ENCODE measurements at places on chromosomes 7 and 10. TPM values are rescaled to one million over a fixed set of nuclear protein-coding genes. Genes with fewer than 3 reads are reported as not detected.
A peak's percentile ranks its signal among the peaks of the same experiment; 100 is the strongest.

DNA sequence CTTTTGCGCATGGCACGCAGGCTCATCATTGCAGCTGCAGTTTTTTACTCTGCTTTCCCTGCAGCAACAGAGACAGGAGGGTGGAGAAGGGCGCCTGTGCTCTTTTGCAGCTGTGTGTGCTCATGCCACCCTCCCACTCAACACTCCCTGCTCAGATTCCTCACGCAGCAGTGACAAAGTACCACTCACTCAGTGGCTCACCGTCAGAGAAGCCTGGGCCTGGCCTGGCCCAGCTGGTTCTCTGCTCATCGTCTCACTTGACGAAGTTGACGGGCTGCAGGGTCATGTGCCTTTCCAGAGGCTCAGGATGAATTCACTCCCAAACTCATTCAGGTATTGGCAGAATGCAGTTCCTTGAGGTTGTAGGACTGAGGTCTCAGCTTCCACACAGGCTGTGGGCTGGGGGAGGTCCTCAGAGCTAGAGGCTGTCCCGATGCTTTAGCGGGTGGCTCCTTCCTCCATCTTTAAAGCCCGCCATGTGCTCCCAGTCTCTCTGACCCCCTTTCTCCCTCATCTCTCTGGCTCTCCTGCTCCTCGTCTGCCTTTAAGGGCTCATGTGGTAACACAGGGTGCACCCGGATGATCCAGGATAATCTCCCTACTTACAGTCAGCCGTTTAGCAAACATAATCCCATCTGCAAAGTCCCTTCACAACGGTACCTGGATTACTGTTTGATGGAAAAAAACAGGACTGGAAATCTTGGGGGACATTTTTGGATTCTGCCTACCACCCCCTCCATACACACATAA lies 25.8 kb downstream of the PTPRE start:
- H3K27ac ChIP-seq: no peak overlapping the region
- H3K27me3 ChIP-seq: no peaks in the 10 kb centered on the region
- 0 out of 2 replicates have a peak, but pooled peaks cover 4% of the 10 kb centered on the region for H3K4me1 ChIP-seq
- no peak for DNase-seq

The ZNF777 gene
- total RNA-seq: 15.9 TPM

DNA sequence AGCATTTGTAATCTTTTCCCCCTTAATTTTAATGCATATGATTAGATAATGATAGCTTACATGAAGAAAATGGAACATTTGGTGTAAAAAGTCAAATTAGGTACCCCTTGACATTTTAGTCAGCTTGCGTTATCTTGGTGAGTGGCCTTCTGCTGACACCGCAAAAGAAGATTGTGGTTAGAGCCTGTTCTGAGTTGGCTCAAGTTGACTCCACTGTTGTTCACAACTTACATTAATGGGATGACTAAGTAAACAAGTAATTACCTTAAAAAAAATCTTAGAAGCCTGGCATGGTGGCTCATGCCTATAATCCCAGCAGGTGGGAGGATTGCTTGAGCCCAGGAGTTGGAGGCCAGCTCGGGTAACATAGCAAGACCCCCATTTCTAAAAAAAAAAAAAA lies 24.2 kb downstream of the TRRAP start:
- H3K27ac ChIP-seq: no peak overlapping the region
- no peaks in the 10 kb centered on the region for H3K27me3 ChIP-seq
- H3K4me3 ChIP-seq: no peak overlapping the region
- no peaks in the 10 kb centered on the region for H3K4me1 ChIP-seq

The CCDC3 gene
- total RNA-seq: 2.3 TPM

The AZGP1 gene
- total RNA-seq: 0.24 TPM

GRCh38 chr7:47624689-47625088 lies 42.8 kb upstream of the TNS3 start:
- peaks cover 2% of the 10 kb centered on the region for H3K4me1 ChIP-seq
- H3K36me3 ChIP-seq: peaks cover 2% of the 10 kb centered on the region
- no peaks in the 10 kb centered on the region for H3K27me3 ChIP-seq
- no peak overlapping the region for H3K4me3 ChIP-seq
- no peak for DNase-seq

GRCh38 chr7:93146472-93147141 lies 1.6 kb downstream of the SAMD9L start:
- H3K27me3 ChIP-seq: no peaks in the 10 kb centered on the region
- no peak for DNase-seq
- no peaks in the 10 kb centered on the region for H3K36me3 ChIP-seq

DNA sequence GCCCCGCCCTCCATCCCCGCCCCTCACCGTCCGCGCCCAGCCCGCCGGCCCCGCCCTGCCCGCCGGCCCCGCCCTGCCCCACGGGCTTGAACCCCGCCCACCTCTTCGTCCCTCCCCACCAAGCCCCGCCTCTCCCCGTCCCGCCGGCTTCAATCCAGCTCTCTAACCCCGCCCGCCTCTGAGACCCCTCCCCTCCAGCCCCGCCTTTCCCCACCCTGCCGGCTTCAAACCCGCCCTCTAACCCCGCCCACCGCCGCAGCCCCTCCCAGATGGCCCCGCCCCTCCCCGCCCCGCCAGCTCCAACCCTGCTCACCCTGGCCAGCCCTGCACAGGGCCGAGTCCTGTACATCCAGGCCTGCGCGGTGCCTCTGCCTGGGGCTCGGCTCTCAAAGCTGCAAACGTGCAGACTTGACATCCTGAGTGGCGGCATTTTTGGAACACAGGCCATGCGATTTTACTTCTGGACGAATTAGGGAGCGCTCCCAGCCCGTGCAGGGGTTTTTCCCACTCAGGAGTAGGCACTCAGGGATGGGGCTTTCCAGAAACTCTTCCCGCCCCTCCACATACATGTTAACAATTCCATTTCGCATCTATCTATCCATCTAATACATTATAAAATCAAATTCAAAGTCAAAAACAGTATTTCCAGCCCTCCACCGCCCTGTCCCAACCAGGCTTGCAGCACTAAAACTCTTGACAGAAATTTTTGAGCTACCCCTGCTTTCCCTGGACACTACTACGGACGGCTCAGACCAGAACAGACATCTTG lies 477 bp upstream of the NMT2 start:
- no peaks in the 10 kb centered on the region for H3K36me3 ChIP-seq
- H3K4me1 ChIP-seq: no peaks in the 10 kb centered on the region
- H3K27ac ChIP-seq: no peak overlapping the region
- DNase-seq: peak; percentile 93

GRCh38 chr7:35356495-35356894 lies 102.6 kb upstream of the TBX20 start:
- no peak overlapping the region for H3K27ac ChIP-seq
- no peak for DNase-seq
- no peak overlapping the region for H3K4me3 ChIP-seq
- no peaks in the 10 kb centered on the region for H3K4me1 ChIP-seq
- no peaks in the 10 kb centered on the region for H3K27me3 ChIP-seq

GRCh38 chr7:48875045-48875916 lies 49.1 kb upstream of the CDC14C start:
- peaks cover 3% of the 10 kb centered on the region for H3K4me1 ChIP-seq
- H3K36me3 ChIP-seq: no peaks in the 10 kb centered on the region
- H3K27ac ChIP-seq: no peak overlapping the region
- peak; percentile 73 for DNase-seq
- H3K4me3 ChIP-seq: no peak overlapping the region

The FAM237B gene
- not detected for total RNA-seq

DNA sequence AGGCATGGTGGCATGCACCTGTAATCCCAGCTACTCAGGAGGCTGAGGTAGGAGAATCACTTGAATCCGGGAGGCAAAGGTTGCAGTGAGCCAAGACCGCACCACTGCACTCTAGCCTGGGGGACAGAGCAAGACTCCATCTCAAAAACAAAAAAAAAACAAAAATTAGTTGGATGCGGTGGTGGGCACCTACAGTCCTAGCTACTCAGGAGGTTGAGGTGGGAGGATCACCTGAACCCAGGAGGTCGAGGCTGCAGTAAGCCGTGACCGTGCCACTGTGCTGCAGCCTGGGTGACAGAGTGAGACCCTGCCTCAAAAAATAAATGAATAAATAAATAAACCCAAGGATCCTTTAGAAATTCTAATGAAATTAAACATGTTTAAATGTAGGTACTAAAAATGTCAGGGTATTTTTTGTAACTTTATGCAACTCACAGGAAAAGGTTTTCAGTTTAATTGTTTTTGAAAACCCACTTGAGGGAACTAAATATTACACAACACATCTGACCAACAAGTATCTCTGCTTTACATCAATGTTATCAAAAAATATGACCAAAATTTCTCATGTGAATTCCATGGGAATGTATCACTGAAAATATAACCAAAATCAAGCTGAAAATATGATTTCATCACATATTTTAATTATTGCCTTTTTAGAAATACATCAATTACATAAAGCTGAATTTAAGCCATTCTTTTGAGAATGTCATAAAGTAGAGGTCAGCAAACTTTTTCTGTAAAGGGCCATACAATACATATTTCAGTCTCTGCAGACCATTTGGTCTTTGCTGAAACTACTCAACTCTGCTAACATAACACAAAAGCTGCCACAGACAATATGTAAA lies 23.9 kb downstream of the UPF2 start:
- no peaks in the 10 kb centered on the region for H3K4me1 ChIP-seq
- no peak overlapping the region for H3K27ac ChIP-seq
- DNase-seq: no peak

GRCh38 chr10:43693602-43694001 lies 44.9 kb upstream of the ZNF32 start:
- no peaks in the 10 kb centered on the region for H3K4me1 ChIP-seq
- no peak for DNase-seq
- peaks cover 7% of the 10 kb centered on the region for H3K27me3 ChIP-seq

DNA sequence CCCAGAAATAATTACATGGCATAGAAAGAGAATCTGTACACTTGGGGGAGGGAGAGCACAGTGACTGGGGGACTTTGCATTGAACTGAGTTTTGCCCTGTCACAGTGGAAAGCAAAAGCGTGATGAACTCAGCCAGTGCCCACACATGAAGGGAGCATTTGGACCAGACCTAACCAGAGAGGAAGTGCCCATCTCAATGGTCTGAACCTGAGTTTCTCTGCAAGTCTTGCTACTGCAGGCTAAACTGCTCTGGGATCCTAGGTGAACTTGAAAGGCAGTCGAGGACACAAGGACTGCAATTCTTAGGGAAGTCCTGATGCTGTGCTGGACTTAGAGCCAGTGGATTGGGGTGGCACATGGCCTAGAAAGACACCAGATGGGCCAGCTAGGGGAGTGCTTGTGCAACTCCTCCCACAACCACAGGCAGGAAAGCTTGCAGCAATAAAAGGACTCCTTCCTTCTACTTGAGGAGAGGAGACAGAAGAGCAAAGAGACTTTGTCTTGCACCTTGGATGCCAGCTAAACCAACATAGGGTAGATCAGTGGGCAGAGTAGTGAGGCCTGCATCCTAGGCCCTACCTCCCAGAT lies 259.0 kb downstream of the GRM8 start:
- H3K27ac ChIP-seq: no peak overlapping the region
- no peak overlapping the region for H3K4me3 ChIP-seq
- H3K36me3 ChIP-seq: no peaks in the 10 kb centered on the region
- DNase-seq: no peak

GRCh38 chr10:20302033-20302432 lies 485.8 kb downstream of the PLXDC2 start:
- H3K4me1 ChIP-seq: no peaks in the 10 kb centered on the region
- H3K27me3 ChIP-seq: no peaks in the 10 kb centered on the region
- peaks cover 40% of the 10 kb centered on the region for H3K36me3 ChIP-seq
- H3K27ac ChIP-seq: no peak overlapping the region
- no peak overlapping the region for H3K4me3 ChIP-seq

The IL15RA gene
- total RNA-seq: 0.31 TPM

DNA sequence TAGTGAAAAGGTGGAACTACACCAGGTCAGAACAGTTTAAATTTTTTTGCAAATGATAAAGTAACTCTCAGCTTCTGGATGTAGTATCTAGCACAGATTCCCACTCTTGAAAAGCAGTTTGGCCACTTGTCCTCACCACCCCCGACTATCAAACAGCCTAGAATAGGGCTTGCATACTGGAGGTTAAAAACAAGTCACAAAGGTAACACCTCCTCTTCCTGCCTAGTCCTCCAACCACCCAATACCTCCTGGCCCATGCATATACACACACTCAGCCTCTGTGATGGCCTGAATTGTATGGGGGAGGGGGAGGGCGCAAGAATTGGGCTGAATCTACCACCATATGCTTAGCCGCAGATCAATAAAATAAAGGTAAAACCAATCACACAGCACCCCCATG lies 5.7 kb downstream of the SKAP2 start:
- H3K4me3 ChIP-seq: no peak overlapping the region
- H3K4me1 ChIP-seq: peaks cover 6% of the 10 kb centered on the region
- H3K27me3 ChIP-seq: peaks cover 8% of the 10 kb centered on the region
- DNase-seq: peak; percentile 31

DNA sequence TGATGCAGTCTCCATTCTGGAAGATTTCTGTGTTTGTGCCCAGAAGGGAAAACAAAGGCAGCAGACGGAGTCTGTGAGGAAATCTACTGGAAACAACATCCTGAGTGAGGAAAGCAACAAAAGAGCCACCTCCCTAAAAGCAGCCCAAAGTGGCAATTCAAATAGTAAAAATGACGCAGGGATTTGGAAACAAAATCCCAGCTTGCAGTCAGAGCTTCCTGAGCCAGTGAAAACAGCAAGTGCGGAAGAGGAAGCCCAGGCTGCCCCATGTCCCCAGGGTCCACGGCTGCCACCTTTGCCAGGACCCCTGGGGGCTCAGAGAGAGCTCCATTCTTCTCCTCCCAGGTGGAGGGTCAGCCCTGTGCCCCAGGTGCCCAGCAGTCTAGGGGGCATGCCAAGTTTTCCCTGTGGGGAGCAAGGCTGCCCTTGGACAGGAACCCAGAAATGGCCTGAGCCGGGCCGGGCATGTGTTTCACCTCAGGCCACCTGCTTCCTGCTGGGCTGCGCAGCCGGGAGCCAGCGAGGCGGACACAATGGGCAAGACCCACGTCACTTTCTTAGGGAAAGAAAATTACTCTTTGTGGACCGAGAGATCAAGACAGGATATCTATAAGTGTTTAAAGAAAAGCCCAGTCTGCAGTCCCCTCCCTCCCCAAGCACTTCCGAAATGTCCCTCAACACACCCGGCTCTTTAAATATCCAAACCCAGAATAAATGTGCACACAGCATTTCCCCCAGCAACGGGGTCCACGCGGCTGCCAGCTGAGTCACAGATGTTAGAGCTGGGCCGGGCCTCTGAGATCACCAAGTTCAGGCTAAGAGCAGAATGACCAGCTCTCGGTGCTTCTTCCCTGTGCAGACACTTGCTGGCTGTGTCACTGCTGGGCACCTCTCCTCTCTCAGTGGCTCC lies 231.1 kb downstream of the ARHGAP12 start:
- no peak for DNase-seq
- H3K27me3 ChIP-seq: no peaks in the 10 kb centered on the region
- peaks cover 10% of the 10 kb centered on the region for H3K36me3 ChIP-seq
- no peak overlapping the region for H3K27ac ChIP-seq
- peaks cover 10% of the 10 kb centered on the region for H3K4me1 ChIP-seq

The LUC7L2 gene
- total RNA-seq: 81.2 TPM

- H3K27me3 ChIP-seq: no peaks in the 10 kb centered on the region
- H3K36me3 ChIP-seq: peaks cover 62% of the 10 kb centered on the region
- H3K27ac ChIP-seq: no peak overlapping the region
- no peak for DNase-seq
- H3K4me3 ChIP-seq: no peak overlapping the region
- H3K4me1 ChIP-seq: no peaks in the 10 kb centered on the region
Observed at GRCh38 chr7:44565795-44566559, 7.7 kb downstream of the DDX56 start.

The CCDC146 gene
- 0.72 TPM for total RNA-seq

The PTTG1IP2 gene
- total RNA-seq: not detected

The CRHR2 gene
- total RNA-seq: 0.07 TPM

The RABGEF1 gene
- total RNA-seq: 18.0 TPM

All from H9 (cell line).